ENCODE measurements at places on chromosomes 2 and 18. TPM values are rescaled to one million over a fixed set of nuclear protein-coding genes. Genes with fewer than 3 reads are reported as not detected.

DNA sequence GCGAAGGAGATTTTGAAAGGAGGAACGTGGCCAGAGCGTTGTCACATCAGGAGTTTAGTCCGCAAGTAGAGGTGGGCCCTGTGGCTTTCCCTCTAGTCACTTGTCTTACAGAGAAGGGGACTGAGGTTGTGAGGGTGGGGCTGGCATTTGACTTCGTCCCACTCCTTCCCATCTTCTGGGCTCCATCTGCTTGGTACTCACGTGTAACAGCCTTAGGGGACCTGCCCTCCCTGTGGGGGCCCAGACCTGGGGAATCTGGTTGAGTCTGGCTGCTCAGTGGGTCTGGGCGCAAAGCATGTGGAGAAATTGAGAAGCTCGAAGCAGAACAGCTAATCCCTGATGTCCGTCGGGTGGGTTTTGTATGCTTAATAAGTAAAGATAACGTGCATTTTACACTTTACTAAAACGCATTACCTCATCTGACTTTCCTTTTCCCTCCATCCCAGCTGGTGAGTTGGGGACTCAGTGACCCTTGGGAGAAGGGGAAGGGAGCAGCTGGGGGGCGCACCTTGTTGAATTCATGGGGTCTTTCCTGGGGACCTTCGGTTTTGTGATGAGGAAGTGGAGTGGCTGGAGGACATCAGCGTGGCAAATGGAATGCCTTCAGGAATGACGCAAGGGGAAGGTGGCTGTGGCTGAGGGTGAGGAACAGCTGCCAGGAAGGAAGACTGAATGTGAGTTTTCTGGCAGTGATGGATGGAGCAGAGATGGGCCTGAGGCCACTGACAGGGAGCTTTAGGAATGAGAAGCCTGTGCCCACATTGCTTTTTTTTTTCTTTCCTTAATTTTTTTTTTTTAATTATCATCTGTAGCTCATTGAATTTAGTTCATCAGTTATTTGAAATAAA is 44.8 kb downstream of the ASAP2 start:
- H3K4me1 ChIP-seq = peaks cover 3% of the 10 kb centered on the region
- peak overlapping the region; percentile 40 for H3K4me3 ChIP-seq
- H3K27ac ChIP-seq = peak overlapping the region; percentile 74
- no peaks in the 10 kb centered on the region for H3K27me3 ChIP-seq

The LYPD1 gene
- 0.48 TPM for total RNA-seq

The COX7A2L gene
- total RNA-seq = 149 TPM

The RAB17 gene
- not detected for total RNA-seq

The ARL4C gene
- total RNA-seq = 61.0 TPM

GRCh38 chr18:75544051-75544481 is 116.6 kb upstream of the SMIM21 start:
- no peaks in the 10 kb centered on the region for H3K27me3 ChIP-seq
- no peak overlapping the region for H3K4me3 ChIP-seq
- no peaks in the 10 kb centered on the region for H3K4me1 ChIP-seq
- no peaks in the 10 kb centered on the region for H3K36me3 ChIP-seq
- no peak overlapping the region for H3K27ac ChIP-seq
- no peak for DNase-seq

The CDKL4 gene
- not detected for total RNA-seq

GRCh38 chr2:170113168-170113894 is 64.6 kb upstream of the MYO3B start:
- DNase-seq = no peak
- no peaks in the 10 kb centered on the region for H3K4me1 ChIP-seq
- H3K27ac ChIP-seq = no peak overlapping the region

GRCh38 chr2:33433279-33434235 is 42.9 kb upstream of the RASGRP3 start:
- no peaks in the 10 kb centered on the region for H3K36me3 ChIP-seq
- no peak for DNase-seq
- H3K27me3 ChIP-seq = no peaks in the 10 kb centered on the region
- H3K4me1 ChIP-seq = no peaks in the 10 kb centered on the region

DNA sequence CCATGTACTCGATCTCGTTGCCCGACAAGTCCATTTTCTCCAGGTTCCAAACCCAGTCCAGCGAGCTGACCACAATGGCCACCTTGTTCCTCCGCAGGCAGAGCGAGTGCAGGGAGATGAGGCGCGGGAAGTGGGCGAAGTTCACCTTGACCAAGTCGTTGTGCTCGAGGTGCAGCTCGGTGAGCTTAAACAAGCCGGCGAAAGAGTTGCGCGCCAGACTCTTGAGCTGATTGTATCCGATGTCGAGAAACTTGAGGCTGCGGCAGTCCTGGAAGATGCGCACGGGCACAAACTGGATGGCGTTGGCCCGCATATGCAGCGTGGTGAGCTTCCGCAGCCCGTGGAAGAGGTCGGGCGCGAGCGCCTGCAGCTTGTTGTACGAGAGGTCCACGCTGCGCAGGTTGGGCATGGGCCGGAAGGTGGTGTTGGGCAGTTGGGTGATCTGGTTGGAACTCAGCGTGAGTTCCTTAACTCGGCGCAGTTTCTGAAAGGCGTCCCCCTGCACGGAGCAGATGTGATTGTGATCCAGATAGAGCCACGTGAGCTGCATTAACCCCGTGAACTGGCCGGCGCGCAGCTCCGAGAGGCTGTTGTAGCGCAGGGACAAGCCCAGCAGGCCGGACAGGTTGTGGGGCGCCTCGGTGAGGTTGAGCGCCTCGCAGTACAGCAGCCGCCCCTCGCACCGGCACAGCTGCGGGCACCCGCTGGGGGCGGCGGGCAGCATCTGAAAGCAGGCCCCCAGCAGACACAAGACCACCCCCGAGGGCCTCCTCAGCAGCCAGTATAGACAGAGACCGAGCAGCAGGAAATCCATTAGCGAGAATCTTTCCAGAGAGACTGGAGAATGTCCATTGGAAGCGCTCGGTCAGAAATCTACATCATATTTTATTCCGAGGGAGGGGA is 1.3 kb downstream of the LRRTM1 start:
- H3K4me3 ChIP-seq = peak overlapping the region; percentile 42
- DNase-seq = no peak
- peaks cover 39% of the 10 kb centered on the region for H3K27me3 ChIP-seq
- no peaks in the 10 kb centered on the region for H3K36me3 ChIP-seq
- no peaks in the 10 kb centered on the region for H3K4me1 ChIP-seq

GRCh38 chr18:49479381-49480137 is 7.5 kb downstream of the C18orf32 start:
- H3K36me3 ChIP-seq = peaks cover 4% of the 10 kb centered on the region
- H3K4me3 ChIP-seq = no peak overlapping the region
- no peak for DNase-seq
- no peaks in the 10 kb centered on the region for H3K27me3 ChIP-seq

DNA sequence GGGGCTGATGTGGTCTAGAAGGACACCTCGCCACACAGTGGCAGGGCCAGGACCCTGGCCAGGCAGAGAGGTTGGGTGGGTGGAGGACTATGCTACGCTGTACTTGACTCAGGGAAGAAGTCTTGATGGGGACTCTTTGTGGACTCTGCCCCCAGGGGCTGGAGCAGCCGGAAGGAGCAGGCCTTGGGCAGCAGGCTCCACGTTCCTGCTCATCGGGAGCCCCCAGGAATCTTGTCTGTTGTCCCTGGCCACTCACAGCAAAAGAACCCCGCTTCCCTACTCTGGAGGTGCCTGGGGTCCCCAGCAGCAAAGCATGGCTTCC is 79.0 kb downstream of the POLR1A start:
- no peak for DNase-seq
- H3K27ac ChIP-seq = peak overlapping the region; percentile 4
- no peaks in the 10 kb centered on the region for H3K4me1 ChIP-seq
- H3K4me3 ChIP-seq = no peak overlapping the region

DNA sequence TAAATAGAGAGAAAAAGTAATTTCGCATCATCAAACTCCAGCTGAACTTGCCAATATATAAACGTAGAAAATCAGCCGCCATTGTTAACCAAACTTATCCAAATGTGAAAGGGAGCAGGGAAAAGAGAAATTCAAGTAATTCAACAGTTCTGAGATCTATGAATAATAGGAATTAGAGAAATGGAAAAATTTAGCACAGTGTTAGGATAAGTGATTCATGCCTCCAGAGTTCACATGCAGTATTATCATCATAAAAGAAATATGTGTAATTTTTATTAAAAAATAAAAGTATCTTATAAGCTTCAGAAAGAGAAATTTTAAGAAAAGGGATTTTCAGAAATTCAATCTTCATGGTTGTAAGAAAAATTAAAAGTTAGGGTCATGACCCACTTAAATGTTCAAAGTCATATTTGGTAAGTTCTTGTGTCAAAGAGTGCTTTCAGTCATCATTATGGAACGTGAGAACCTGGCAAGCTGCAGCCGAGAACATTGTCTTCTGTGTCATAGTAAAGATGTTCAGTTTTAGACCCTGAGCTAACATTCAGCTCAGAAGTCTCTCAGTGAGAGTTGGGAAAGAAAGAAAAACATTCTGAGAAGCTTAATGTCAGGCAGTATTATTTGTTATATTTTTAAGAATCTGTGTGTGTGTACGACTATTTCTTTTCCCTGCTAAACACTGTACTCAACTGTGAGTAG is 414.3 kb upstream of the RGPD4 start:
- H3K36me3 ChIP-seq = no peaks in the 10 kb centered on the region
- no peak overlapping the region for H3K27ac ChIP-seq
- no peaks in the 10 kb centered on the region for H3K27me3 ChIP-seq
- H3K4me3 ChIP-seq = no peak overlapping the region

DNA sequence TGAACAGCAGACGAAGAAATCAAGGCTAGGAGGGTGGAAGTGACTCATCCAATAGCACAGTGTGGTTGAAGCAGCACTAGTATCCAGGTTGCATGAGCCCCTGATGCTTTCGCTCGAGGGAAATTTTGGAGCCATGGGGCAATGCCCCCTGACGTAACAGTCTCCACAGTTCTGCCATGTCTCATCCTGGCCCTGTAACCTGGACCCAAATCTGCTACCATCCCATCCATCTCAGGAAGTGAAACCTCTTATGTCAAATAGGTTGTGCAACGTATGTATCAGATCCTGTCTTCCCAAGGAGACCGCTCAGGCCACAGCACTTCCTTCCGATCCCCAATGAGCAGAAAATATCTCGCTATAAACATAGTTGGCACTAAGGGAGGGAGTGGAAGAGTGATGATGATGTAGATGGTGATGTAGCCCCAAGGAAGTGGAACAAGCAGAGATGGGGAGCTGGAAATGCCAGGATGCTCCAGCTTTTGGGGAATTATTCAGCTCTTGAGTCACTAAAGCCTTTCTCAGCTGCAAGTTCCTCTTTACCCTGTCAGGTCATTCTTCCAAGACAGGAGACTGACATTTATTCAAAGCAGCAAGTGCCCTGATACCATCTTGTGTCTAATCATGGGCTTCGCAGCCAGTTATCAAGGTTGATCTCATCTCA is 3.0 kb upstream of the IL1B start:
- H3K4me1 ChIP-seq = peaks cover under 1% of the 10 kb centered on the region
- no peaks in the 10 kb centered on the region for H3K36me3 ChIP-seq
- no peak for DNase-seq

The RNF144A gene
- 10.8 TPM for total RNA-seq

DNA sequence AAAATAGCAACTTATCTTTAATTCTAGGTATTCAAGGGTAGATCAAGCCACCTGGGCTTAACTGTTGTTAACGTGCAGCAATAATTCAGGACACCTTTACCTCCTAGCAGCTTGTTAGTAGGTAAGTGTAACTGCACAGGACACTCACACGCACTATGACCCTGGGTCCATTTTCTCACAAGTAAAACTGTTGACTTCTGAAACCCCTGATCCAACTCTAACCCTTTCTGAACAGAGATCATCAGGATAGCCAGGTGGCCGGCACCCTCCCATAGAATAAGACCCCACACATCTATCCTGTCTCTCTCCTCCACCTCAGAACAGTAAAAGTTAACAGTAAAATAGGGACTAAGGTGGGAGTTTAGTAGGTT is 610 bp downstream of the SPC25 start:
- no peaks in the 10 kb centered on the region for H3K27me3 ChIP-seq
- no peak overlapping the region for H3K27ac ChIP-seq
- peak overlapping the region; percentile 45 for H3K4me3 ChIP-seq
- no peaks in the 10 kb centered on the region for H3K4me1 ChIP-seq

- no peaks in the 10 kb centered on the region for H3K4me1 ChIP-seq
- H3K27me3 ChIP-seq = no peaks in the 10 kb centered on the region
- no peak overlapping the region for H3K27ac ChIP-seq
- no peak for DNase-seq
- H3K36me3 ChIP-seq = no peaks in the 10 kb centered on the region
These were observed 97.3 kb upstream of the GCFC2 start for GRCh38 chr2:75807992-75808391.

The TCF23 gene
- total RNA-seq = not detected
